Activated CD4-positive, alpha-beta T cell treated with anti-CD3 and anti-CD28 coated beads, Interleukin-2, Interleukin-4, amounts not matched to agents 100 ng/mL and 50 ng/mL, durations not matched to agents 16 hours and 8 hours (primary cell): ENCODE measurements at places on chromosomes 3 and 15.

GRCh38 chr15:90818251-90819210 lies 49.9 kb upstream of the FURIN start:
- peak; percentile 73 for DNase-seq

DNA sequence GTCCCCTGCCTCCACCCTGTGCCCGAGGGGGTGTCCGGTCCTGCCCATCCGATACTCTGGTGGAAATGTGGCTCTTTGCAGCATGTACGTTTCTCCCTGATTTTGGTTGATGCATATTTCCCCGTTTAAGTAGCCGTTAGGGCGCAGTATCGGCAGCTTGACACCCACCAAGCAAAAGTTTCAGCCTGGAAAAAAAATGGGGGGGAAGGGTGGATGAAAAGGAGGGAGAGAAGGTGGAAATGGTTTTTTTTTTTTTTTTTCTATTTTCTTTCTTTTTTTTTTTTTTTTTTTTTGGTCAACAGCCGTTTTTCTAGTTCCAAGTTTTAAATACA lies 1.3 kb downstream of the RAP2B start:
- no peak for DNase-seq

- DNase-seq, result no peak
Measured at GRCh38 chr3:53956586-53956985, 64.9 kb upstream of the SELENOK start.

GRCh38 chr3:79835701-79836100 lies 67.9 kb upstream of the ROBO1 start:
- no peak for DNase-seq

DNA sequence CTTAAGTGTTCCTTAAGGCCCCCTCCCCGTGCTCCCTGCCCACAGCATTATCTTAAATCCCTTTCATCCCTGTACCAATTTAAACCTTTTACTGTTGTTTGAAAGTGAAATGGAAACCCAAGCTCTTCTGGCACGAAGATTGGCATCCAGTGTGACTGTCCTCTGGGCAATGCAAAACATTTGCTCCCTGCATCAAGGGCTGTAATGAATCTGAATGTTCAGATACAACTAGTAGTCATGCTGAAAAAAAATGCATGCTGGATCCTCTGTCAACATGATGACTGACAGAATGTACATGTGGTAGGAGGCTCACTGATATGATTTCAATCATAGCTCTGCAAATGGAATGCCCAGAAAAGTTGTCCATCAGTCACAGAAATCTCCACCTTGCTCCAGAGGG lies 8.1 kb upstream of the CDIN1 start:
- DNase-seq, result no peak

GRCh38 chr3:128353361-128353965 lies 113.2 kb downstream of the DNAJB8 start:
- no peak for DNase-seq

DNA sequence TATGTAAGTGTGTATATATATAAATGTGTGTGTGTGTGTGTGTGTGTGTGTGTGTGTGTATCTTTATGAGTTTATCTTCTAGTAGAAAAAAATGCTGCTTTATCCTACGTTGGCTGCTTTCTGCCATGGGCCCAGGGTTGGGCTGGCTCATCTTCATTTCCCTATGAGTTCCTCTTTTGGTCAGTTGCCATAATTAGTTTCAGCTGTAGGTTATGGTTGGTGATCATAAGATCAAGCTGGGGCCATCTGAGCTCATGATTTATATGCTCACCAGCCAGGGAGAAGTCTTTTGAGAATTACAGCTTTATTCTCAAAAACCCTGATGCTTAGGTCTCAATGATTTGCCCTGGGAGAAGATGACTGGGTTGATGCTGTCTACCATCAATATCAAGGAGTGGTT lies 775.8 kb upstream of the ARPP21 start:
- DNase-seq, result no peak
